Kidney capillary endothelial cell (primary cell): ENCODE measurements at places on chromosomes 6 and 20.
A peak's percentile ranks its signal among the peaks of the same experiment; 100 is the strongest.

GRCh38 chr6:54002116-54002515 lies 109.1 kb upstream of the MLIP start:
- DNase-seq = no peak

- no peak for DNase-seq
Observed at GRCh38 chr6:119395192-119395591, 45.6 kb upstream of the MAN1A1 start.

DNA sequence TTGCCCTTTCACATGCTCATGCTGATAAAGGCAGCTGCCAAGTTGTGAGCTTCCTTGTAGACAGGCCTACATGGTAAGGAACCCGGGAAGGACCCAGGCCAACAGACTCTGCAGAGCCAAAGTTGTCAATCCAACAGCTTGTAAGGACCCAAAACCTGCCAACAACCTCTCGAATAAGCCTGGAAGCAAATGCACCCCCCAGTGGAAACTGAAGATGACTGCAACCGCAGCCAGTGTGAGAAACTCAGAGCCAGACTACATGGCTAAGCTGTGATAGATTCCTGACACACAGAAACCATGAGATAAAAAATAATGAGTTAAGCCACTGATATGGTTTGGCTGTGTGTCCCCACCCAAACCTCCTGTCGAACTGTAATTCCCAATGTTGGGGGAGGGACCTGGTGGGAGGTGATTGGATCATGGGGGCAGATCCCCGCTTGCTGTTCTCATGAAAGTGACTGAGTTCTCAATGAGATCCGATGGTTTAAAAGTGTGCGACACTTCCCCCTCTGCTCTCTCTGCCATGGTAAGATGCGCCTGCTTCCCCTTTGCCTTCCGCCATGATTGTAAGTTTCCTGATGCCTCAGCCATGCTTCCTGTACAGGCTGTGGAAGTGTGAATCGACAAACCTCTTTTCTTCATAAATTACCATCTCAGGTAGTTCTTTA lies 18.8 kb upstream of the CLPSL2 start:
- no peak for DNase-seq

GRCh38 chr6:130070326-130070725 lies 51.9 kb downstream of the L3MBTL3 start:
- DNase-seq = no peak

DNA sequence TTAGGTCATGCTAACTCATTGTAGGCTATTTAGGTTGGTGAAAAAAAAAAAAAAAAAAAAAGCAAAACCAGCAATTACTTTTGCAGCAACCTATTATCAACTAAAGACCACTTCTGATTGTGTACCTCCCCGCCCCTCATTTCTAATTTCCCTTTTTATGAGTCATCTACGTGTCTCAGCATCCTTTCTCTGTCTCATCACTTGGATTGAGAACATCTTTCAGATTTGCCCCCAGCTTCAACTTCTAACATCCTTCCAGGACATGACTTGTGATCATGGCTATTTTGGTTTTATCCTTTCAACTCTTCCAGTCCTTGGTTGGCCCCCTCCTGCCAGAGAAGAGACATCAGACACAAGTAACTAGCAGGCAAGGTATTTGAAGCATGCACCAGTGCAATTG lies 156.7 kb upstream of the CCN2 start:
- DNase-seq = peak; percentile 30

DNA sequence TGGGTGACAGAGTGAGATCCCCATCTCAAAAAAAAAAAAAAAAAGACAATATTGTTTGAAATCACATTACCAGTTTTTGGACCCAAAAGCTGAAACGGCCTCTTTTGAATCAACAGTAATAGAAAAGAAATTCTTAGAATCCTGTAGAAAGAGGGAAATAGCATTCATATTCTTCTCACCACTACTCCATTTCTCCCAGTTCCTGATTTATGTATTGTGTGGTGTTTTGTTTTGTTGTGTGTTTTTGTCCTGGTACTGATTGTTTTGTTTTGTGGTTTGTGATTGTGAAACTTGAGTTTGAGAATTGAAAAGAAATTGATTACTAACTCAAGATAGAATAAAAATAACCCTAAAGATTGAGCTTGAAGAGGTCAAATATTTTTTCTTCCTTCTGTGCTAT lies 26.2 kb upstream of the EEF1A1 start:
- no peak for DNase-seq

- no peak for DNase-seq
Observed at GRCh38 chr6:32906539-32906938, 34.3 kb downstream of the HLA-DMB start.

GRCh38 chr6:170086639-170087420 lies 204.0 kb downstream of the DLL1 start:
- no peak for DNase-seq

- no peak for DNase-seq
Observed at GRCh38 chr6:156598071-156598854, 178.9 kb upstream of the ARID1B start.

- DNase-seq = no peak
Observed at GRCh38 chr20:10523443-10523842, 88.3 kb downstream of the SLX4IP start.

DNA sequence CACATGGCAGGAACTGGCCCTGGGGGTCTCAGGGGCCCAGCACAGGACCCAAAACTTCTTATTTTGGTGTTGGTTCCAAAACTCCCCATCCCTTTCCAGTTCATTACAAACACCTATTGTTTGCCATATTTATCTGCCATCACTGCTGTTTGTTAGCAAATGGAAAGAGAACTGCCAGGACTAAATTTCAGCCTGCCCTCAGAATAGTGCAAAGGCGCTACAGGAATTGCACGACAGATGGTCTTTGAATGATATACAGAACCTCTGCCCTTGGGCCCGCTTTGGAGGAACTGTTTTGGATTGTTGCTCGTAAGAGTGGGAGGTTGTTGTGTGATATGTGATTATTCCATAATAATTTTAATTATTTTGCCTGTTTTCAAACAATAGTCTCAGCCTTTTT lies 199.0 kb upstream of the FBXL4 start:
- DNase-seq = no peak

DNA sequence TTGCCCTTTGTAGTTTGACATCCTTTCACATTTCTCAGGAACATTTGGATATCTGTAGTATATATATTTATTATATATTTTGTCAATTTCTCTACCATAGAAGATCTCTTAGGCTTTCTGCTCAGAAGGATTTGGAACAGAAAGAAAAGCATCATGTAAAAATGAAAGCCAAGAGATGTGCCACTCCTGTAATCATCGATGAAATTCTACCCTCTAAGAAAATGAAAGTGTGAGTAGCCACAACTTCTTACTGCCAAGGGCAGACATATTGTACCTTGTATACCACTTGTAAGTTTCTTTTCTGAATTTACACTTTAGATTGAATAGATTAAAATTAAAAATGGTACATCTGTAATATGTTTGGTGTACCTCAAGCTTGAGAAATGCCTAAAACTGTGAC lies 31.2 kb downstream of the TPX2 start:
- DNase-seq = no peak

- DNase-seq = peak; percentile 73
Observed at GRCh38 chr6:122696079-122696478, 83.4 kb upstream of the FABP7 start.

GRCh38 chr6:34301408-34301807 lies 52.6 kb upstream of the SMIM29 start:
- no peak for DNase-seq

DNA sequence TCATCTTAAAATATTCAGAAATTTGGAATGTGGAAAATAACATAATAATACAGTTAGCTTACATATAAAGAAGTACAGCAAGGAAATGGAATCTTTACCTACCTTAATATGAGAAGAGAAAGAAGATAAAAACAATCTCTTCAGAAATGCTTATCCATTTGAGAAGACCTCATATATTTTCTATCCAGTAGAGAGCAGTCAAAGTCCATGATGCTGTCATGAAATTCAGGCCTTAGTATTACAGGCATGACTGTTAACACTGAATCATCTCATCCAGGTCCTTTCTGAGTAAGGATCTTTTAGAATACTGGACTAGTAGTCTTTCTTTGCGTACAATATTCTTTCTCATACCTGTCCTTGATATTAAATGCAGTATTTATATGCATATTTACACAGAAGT lies 713.4 kb downstream of the CD109 start:
- peak; percentile 66 for DNase-seq

- no peak for DNase-seq
Observed at GRCh38 chr6:14095437-14095836, 22.1 kb upstream of the CD83 start.

- no peak for DNase-seq
Observed at GRCh38 chr20:7617797-7618196, 322.5 kb downstream of the HAO1 start.

DNA sequence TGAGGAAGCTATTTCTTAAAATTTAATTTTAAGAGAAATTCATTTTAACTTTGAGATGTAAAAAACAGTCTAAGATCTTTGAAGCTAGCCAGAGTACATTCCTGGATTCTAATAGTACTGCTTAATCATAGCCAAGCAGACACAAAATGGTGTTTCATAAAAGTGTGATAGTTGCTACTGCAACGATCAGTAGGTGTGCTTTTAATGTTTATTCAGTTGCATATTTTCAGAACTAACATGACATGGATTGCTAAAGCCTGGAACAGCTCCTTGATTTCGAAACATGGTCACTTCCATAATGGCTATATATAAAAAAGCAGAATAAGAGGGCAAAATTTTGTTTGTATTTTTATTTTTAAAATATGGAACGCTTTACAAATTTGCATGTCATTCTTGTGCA lies 35.5 kb downstream of the SESN1 start:
- DNase-seq = no peak

DNA sequence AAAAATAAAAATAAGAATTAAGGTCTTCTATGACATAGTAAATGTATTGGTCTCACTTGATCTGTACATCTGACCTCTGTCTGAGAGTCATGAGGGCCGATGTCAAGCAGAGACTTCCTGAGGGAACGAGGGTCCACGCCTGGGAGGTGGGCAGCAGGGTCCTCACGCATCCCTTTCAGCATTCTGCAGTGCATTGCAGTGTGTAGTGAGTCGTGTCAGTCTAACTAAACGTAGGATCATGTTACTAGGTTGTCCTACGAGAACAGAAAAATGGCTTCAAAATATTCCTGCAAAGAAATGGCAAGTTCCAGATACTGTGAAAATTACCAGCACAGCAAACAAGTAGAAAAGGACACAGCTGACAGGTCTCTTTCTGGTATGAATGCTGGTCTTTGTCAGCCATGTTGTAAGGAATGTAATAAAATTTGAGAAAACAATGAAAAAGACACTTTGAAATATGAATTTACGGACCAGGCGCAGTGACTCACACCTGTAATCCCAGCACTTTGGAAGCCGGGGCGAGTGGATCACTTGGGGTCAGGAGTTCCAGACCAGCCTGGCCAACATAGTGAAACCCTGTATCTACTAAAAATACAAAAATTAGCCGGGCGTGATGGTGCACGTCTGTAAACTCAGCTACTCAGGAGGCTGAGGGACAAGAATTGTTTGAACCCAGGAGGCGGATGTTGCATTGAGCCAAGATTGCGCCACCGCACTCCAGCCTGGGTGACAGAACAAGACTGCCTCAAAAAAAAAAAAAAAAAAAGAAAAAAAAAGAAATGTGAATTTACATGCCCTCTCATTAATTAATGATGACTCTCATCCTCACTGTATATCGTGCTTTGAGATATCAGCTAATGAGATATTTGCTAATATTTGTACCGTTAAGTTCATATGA lies 2.4 kb upstream of the AHCY start:
- no peak for DNase-seq

GRCh38 chr6:85390775-85391174 lies 59.1 kb upstream of the NT5E start:
- DNase-seq = no peak

DNA sequence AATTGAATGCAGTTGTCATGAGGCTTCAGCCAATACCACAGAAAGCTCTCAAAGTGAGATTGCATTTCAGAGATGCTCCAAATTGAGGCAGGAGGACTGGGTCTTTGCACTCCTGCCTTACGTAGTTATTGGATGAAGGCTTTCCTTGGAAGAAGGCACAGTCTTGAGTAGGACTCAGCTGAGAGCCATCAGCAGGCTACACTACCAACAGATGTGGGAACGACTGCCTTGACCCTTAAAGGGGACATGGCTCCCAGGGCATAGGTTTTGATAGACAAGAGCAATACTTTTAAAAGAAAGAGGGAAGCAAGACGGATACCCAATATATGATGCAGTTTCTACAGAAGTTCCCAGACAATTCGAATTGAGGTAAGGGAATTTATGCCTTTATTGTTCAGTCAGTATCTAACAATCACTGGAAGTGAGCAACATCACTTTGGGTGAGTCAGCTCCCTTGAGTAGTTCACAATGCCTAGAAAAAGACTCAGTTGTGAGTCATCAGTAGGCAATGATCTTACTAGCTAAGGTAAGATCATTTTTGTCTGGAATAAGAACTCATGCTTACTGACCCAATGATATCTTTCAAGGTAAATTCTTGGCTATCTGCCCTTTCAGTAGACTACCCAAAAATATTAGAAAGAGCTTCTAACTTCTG lies 390.8 kb downstream of the GJA1 start:
- DNase-seq = peak; percentile 97
